Activated CD4-positive, alpha-beta T cell treated with anti-CD3 and anti-CD28 coated beads, Interleukin-2, amount 50 U/mL, for 1 hour (primary cell): ENCODE measurements at places on chromosomes 16 and 17.

DNA sequence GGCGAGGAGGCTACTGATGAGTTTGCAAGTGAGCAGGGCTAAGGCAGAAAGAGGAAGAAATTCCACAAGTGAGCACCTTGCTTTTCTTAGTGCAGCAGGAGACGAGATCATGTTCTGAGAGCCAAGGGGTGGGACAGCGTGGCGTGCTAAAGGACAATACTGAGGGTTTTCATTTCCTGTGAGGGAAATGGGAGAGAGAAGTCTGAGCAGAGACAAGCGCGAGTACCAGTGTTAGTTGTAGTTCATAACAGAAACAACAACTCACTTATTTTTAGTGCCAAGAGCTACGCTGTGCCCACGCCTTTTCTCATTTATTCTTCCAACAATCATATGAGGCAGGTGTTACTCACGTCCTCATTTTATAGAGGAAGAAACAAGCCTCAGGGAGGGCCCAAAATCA, 2.3 kb downstream of the SPACA3 start:
- no peak for DNase-seq

- no peak for DNase-seq
These were observed 384.6 kb downstream of the CNTNAP4 start for GRCh38 chr16:76661691-76662235.

DNA sequence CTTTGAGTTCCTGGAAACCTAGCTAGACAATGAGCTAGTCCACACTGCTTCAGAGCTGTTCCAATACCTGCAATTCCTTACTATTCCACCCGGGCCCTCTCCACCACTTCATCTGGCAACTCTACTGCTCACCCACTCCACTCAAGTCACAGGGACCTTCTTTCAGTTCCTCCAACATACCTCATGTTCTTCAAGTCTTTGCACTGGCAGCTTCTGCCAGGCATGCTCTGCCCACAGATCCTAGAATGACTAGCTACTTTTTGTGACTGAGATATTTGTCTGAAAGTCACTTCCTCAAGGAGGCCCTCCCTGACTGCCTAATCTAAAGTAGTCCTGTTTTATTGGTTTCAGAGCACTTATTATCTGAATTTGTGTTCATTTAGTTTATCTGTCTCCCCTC, 86.4 kb downstream of the TEX14 start:
- no peak for DNase-seq

GRCh38 chr16:56357241-56357764, 68.0 kb downstream of the AMFR start:
- DNase-seq, result no peak

DNA sequence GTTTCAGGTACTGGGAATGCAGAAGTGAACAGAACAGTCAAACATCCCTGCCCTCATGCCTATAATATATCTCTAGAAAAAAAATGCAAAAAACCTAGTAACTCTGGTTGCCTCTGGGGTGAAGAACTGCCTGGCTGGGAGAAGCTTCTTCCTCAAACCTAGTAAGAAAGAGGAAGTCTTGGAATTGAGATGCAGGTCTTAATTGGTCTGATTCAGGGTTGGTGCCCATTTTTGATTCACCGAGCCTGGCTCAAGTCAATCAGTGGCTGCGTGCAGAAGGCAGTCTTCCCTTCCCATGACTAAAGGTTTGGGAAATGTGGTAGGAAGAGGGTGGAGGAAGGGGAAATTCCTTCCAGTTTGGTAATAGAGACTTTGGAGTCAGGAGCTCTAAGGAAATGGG, 22.4 kb downstream of the CDRT15 start:
- no peak for DNase-seq

DNA sequence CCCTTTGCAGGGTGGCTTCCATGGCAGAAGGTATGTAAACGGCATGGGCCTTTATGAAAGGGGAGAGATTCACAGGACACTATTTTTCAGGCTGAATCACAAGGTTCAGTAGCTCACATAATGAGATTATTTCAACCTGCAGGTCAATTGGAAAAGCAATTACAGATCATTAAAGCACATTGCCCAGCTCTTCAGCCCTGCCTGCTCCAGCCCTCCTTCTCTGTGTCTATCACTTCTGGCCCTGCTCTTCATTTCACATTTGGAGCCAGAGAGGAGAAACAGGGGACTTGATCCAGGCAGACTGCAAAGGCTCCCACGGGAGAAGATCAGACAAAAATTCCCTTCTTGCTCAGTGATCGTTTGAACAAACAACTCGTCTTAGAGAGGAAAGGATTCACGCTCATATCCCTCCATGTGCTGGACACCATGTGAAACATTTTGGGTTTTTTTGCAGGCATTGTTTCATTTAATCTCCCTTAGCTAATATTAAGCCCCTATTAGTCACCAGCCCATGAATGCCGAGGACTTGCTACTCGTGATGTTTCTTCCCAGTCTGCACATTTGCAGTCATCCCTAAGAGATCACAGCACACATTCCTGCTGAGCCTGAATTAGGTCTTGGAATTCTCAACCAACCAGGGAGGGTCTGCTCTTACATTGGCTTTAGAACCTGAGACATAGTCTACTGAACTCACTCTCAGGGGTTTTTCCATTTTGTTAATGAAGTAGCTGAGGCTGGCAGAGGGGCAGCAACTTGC, 443.9 kb upstream of the CCL2 start:
- no peak for DNase-seq

DNA sequence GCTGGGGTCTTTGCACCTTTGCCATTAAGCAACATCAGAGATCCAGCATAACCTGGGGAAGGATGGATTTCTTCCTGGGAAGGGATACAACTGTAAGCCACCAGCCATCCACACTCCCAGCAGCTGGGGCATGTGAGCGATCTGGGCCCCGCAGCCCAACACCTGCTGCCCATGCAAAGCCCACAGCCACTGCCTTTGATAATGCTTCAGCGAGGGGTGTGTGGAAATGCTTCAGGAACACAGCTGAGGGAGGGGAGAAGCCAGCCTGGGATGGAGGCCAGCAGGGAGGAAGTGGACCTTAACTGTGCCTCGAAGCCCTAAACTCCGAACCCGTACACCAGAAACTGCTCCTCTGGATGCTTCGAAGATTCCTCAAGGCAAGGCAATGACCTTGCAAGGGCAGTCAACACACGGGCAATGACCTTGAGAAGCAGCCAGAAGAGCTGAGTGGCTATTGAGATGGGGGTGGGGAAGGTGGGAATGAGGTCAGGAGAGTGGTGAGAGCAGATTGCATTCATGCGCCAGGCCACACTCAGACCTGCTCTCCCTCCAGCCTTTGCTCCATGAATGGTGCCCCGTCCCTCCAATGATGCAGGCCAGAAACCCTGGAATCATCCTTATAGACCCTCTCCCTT, 49.1 kb downstream of the KATNIP start:
- no peak for DNase-seq

- DNase-seq, result no peak
These were observed 12.5 kb downstream of the TSR1 start for GRCh38 chr17:2323629-2324314.

GRCh38 chr17:1329745-1330343, 50.4 kb downstream of the TRARG1 start:
- DNase-seq, result no peak

GRCh38 chr16:66751303-66751991, at the start of gene DYNC1LI2:
Gene DYNC1LI2, minus strand, starts transcription at chr16:66751609. Its CDS starts 18 bp downstream, at chr16:66751591.
- DNase-seq, result peak; percentile 79

DNA sequence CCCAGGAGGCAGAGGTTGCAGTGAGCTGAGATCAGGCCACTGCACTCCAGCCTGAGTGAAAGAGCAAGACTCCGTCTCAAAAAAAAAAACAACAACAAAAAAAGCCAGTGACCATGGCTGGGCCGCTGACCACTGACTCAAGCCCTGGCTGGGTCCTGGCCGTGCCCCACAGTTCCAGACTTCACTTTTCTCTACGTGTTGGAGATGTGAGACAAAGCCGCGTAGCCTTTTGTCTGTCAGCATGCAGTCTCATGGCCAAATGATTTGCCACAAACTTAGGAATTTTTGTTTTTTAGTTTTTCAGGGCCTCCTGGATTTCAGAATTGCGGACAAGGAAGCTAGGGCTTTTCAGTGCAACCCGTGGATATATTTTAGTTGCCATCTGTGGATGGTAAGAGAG, 89.3 kb upstream of the CIBAR2 start:
- DNase-seq, result no peak
